ENCODE measurements at places on chromosomes 2 and 18.

GRCh38 chr2:15747603-15748471 is 156.2 kb downstream of the DDX1 start:
- no peak for DNase-seq

- DNase-seq, result no peak
These were observed 276.5 kb downstream of the NBAS start for GRCh38 chr2:15284614-15285013.

DNA sequence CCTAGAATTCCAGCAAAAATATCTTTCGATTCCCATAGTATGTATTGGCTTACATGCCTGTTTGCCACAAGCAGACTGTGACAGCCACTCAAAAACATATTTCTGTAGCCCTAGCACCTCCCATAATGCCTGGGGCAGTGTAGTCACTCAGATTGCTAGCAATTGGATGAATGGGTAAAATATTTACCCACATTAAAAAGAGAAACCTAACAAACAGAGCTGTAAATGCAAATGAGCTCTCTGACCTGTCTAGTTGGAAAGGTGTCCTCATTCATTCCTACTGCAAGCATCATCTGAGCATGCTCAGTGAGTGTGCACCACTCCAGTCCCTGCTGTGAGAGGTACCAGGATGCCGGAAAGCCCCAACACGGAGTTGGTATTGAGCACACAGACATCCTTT is 234.0 kb upstream of the RAB12 start:
- DNase-seq, result no peak

GRCh38 chr2:238383743-238384380 is 42.9 kb upstream of the ASB1 start:
- no peak for DNase-seq

DNA sequence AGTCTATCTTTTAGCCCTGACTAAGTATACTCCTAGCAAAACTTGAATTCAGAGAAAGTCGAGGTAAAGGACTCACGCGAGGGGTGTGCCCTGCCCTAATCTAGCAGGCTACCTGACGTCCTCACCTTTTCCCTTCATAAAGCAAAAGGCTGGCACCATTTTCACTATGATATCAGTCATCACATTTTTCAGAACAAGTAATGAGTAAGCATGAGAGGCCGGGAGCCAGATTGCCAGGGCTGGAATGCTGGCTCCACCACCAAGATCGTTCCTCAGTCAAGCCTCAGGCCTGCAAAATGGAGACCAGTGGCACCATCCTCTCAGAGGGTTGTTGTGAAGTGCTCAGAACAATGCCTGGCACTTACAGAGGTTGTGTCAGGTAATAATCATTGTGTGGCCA is 18.7 kb upstream of the NCKAP5 start:
- DNase-seq, result no peak

- no peak for DNase-seq
These were observed 1267.6 kb upstream of the PIK3C3 start for GRCh38 chr18:40687399-40687798.

GRCh38 chr2:105158002-105158401 is 83.5 kb upstream of the GPR45 start:
- DNase-seq, result no peak

DNA sequence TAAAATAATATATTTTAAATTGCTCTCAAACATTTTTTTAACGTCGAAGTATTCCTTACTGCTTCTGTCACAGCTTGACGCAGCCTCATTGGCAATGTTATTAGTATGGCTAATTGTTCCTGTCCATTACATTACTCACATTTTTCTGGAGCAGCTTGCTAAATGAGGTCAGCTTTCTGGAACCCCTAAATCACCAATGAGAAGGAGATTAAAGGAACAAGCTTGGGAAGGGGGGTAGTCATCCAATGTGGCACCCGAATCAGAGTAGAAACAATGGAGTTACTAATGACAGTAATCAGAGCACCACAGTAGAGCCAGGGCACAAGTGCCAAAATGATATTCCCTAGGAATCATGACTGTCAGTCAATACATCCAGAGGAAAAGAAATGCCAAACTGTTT is 5.1 kb downstream of the NEUROD1 start:
- DNase-seq, result no peak

DNA sequence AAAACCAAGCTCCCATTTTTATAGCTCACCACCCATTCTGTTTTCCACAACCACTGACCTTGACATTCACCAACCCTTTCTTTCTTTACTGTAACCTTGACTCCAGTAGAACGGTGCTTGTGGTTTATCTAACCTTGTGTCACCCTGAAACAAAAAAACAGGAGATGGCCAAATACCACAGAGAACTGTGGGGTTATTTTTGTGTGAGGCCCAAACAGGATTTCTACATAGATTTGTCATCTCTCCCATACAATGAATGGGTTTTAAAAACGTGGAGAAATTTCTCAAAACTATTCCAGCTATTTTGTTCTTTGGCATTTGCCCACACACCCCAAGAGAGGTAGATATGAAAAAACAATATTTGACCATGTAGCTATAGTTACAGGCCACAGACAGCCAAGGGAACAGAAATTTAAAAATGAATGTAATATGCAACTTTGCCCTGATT is 231.3 kb upstream of the TANK start:
- no peak for DNase-seq

GRCh38 chr2:135159191-135159590 is 107.1 kb downstream of the RAB3GAP1 start:
- DNase-seq, result no peak

GRCh38 chr2:64987956-64988419 is 1.2 kb upstream of the SLC1A4 start:
- DNase-seq, result no peak

DNA sequence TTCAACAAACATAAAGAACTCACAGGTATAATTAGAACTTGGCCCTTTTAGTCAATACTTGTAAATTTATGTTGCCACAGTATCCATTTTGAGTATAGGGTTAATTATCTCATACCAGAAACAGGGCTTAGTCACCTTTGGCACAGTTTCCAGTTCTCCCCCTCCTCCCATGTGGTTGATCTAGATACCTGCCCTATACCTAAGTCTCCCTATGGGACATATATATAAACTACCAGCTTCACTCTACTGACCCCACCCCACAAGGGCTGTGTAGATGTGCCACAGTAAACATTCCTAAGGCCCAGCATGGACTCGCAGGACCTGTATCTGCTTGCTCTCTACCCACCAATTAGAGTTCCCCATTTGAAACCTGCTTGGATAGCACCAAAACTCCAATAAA is 371.7 kb upstream of the RND3 start:
- no peak for DNase-seq

DNA sequence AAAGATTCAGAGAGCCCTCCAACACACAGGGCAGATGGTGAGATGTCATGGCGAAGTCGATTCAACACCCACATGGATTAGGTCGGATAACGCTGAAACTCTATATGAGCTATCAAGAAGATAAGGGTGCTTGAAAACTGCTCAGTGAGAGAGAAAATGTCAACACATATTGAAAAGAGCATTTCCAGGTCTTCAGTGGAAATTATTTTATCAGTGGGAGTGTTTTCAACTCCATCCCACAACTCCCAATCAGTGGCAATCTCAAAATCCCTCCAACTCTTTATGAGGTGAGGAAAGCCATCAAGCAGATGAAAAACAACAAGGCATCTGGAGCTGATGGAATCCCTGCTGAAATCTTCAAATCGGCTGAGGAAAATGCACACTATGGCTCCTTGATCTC is 104.5 kb upstream of the KLHL14 start:
- no peak for DNase-seq
